ENCODE measurements at places on chromosomes 5 and 9.

DNA sequence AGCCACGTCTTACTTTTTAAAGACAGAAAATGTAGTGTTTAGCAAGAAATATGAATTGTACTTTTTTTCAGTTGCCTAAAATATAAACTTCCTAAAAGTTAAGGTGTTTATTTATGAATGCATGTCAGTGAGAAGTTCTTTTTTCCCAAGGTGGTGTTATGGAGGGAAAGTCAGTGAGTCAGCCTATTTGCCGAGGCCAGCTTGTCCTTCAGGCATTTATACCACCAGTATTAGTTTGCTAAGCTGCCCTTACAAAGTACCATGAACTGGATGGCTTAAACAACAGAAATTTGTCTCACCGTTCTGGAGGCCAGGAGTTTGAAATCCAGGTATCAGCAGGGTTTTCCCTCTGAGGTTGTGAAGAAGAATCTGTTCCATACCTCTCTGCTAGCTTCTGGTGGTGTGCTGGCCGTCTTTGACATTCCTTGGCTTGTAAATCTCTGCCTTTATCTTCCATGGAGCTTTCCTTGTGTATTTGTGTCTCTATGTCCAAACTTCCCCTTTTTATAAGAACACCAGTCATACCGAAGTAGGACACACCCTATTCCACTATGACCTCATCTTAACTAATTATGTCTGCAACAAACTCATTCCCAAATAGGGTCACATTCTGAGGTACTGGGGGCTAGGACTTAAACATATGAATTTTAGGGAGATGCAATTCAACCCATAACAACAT is 38.4 kb downstream of the PRKACG start:
- no peaks in the 10 kb centered on the region for H3K27me3 ChIP-seq
- no peak overlapping the region for H3K27ac ChIP-seq
- H3K36me3 ChIP-seq, result no peaks in the 10 kb centered on the region
- peaks cover 6% of the 10 kb centered on the region for H3K4me1 ChIP-seq
- H3K4me3 ChIP-seq, result no peak overlapping the region

DNA sequence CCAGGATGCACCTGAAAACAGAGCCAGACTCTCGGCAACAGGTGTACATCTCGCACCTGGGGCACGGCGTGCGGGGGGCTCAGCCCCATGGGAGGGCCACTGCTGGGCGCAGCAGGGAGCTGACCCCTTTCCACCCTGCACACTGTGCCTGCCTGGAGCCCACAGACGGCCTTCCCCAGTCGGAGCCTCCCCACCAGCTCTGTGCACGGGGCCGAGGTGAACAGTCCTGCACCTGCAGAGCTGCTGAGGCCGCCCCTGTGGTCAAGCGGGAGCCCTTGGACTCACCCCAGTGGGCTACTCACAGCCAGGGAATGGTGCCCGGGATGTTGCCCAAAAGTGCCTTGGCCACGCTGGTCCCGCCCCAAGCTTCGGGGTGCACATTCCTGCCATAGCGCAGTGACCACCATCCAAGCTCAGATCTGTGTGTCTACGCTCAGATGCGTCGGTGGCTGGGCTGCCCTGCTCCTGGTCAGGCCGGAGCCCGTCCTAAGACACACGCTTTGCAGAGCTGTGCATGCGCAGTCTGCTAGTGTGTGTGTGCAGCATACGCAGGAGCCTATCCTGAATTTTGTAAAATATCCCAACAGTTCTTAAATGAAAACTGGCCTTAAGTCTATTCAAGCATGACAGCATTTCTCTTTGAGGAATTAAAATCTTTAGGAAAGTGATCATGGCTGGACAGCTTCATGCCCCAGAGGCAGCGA is 8.4 kb upstream of the EXOC3 start:
- no peaks in the 10 kb centered on the region for H3K27me3 ChIP-seq
- no peak overlapping the region for H3K27ac ChIP-seq
- H3K4me1 ChIP-seq, result no peaks in the 10 kb centered on the region
- no peak overlapping the region for H3K4me3 ChIP-seq

DNA sequence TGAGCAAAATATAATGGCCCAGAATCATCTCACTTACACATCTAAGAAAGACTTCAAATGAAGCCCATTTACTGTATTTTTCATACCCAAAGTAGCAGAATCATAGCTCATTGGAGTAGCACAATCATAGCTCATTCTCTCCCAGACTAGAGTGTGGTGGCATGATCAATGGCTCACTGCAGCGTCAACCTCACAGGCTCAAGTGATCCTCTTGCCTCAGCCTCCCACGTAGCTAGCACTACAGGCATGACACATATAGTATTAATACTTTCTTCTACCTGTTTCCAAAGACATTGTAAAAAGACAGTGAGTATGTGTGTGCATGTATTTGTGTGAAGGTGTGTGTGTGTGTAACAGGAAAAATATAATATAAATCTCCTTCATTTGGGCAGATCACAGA is 1247.9 kb upstream of the ACO1 start:
- no peak for DNase-seq
- no peak overlapping the region for H3K4me3 ChIP-seq
- no peaks in the 10 kb centered on the region for H3K4me1 ChIP-seq
- no peaks in the 10 kb centered on the region for H3K27me3 ChIP-seq
- no peaks in the 10 kb centered on the region for H3K36me3 ChIP-seq

GRCh38 chr9:123584202-123585176 is 228.5 kb downstream of the CRB2 start:
- no peak overlapping the region for H3K4me3 ChIP-seq
- DNase-seq, result no peak
- H3K27ac ChIP-seq, result no peak overlapping the region
- no peaks in the 10 kb centered on the region for H3K36me3 ChIP-seq
- no peaks in the 10 kb centered on the region for H3K4me1 ChIP-seq
